ENCODE measurements at places on chromosomes 2 and 18.

DNA sequence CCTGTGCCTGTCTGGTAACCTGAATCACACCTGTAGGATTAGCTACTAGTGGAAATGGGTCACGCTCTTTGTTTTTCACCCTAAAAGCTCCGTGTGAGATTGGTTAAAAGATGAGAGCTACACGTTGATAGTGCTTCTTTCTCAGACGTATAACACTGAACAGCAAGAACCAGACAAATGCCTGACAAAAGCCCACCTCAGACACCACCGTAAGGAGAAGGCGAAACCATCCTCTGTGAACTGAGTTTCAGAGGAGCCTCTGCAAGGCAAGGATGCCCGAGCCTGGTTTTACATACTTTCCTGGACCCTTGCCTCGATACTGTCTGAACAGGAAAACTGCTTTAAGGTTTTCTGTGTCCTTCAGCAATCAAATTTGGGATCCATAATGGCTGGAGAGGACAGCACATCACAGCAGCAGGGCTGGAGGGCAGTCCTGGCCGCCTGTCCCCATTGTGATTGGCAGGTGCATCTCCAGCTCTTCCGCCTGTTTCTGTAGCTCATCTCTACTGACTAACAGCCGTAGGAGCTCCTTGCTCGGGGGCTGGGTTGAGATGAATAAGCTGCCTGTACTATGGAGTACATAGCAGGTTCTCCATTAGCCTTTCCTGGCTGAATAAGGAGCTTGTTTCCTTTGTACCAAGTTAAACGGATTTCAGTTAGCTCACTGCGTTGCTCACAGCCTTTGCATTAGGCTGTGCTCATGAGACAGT, 155.5 kb downstream of the MYT1L start:
- no peak for DNase-seq

- no peak for DNase-seq
Observed at GRCh38 chr2:230678451-230678850, 34.2 kb upstream of the CAB39 start.

GRCh38 chr2:237704501-237705434, 77.4 kb downstream of the LRRFIP1 start:
- DNase-seq: no peak

GRCh38 chr2:44166096-44166495, 2.6 kb upstream of the PPM1B start:
- no peak for DNase-seq
